SIG-M5 (cell line): ENCODE measurements at places on chromosomes 5 and 9.
A peak's percentile ranks its signal among the peaks of the same experiment; 100 is the strongest.

DNA sequence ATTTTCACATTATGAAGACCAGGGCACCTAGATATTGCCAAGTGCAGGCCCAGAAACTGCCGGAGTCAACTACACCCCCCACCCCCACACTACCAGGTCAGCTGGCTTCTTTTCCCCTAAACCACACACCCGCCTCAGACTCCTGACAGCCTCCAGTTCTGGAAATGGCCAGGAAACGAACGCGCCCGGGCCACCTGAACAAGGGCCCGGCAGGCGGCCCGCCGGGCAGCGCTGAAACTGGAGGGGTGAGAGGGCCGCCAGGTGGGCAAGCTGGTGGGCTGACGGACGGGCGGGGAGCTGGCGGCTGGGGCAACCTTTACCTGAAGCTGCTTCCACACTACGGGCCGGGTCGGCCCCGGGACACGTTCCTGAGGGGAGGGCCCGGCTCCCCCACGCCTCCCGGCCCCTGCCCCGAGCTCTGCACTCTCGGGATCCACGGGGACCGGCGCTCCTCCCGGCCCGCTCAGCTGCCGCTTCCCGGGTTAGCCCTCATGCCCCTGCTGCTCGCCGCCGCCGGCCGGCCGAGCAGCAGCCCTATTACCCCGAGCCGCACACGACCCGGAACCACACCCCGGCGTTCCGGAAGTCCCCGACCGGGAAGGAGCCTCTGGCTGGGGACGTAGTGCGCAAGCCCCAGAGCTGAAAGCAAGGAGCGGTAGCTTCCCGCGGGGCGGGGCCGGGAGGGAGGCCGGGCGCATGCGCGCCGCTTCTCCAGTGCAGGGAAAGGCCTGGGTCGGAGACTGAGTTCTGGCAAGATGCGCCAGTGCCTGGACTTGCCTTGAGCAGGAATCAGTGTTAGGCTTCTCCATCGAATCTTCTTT lies at the start of gene MAPKAP1:
Gene MAPKAP1, minus strand, starts transcription at position 558 of the 821 bp plus-strand sequence. CDS start 34,634 bp downstream, outside the sequence.
- peak; percentile 41 for DNase-seq

DNA sequence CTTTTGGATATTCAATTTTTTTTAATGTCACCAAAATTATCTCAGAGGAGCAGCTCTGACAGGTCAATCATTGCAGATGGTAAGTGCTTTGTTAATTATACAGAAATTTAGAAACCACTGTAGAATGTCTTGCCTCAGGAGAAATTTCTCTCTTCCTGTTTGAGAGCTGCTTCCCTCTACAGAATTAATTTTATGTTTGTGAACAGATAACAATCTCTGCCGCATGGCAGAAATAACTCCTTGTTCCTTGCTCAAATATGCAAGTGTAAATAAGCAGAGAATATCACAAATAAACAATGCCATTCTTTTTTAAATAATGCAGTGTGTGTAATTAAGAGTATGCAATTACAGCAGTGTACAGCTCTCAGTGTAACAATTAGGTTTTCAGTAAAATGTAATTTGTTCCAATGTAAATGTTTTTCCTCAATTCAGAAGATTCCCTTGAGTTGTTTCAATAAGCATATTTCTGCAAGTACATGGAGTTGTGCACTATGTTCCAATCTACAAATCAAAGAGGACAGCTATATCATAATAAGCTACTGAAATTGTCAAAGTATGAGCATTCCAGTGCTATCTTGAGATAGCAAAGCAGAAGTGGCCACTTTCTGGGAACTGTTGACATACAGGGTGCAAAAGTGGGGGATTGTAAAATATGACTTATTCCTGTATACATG lies 1012.8 kb downstream of the MAT2B start:
- DNase-seq, result no peak

DNA sequence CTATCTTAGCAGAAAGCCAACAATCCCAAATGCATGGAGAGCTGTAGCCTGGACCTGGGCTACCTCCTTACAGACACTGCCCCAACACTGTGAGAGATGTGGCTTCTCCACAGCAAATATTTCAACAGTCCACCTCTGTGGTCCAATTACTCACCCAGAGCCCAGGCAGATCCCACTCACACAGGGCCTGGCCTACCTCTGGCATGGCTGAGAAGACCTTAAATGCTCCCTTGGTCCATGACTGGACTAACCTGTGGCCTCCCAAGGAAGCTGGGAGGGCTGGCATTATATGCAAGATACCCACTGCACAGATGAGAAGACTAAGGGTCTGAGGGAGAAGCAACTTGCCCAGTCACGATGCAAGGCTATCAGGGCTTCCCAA lies 22.8 kb upstream of the SLC25A51 start:
- DNase-seq, result no peak

DNA sequence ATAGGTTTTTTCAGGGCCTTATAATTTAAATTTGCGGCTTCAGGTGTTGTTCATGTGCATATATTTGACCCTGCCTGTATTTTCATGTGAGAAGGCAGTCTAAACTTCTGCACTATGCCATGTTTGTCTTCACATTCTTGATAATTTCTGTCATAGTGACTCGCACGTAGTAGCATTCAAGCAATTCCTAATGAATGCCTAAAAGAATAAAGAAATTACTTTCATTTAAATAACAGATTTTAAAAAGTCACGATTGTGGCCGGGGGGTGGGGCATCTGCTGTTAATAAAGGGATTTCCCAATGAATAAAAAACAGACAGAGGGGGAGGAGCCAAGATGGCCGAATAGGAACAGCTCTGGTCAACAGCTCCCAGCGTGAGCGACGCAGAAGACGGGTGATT lies 318.0 kb downstream of the ADAMTS6 start:
- no peak for DNase-seq

DNA sequence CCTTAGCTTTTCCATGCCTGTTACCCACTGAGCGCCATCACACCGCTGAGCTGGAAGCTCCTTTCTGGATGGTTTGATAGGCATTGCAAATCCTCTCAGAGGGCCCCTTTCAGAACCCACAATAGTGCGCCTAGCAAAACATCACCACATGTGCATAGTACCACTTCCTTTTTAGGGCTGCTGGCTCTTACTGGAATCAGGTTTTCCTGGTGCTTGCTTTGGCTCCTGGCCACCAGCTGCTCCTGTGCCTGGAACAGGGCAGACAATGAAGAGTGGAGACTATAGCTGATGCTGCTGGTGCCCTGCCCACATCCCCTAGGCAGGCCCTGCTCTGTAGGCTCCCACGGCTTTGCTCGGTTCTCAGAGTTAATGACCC lies 163.6 kb upstream of the SEMA6A start:
- DNase-seq, result no peak

DNA sequence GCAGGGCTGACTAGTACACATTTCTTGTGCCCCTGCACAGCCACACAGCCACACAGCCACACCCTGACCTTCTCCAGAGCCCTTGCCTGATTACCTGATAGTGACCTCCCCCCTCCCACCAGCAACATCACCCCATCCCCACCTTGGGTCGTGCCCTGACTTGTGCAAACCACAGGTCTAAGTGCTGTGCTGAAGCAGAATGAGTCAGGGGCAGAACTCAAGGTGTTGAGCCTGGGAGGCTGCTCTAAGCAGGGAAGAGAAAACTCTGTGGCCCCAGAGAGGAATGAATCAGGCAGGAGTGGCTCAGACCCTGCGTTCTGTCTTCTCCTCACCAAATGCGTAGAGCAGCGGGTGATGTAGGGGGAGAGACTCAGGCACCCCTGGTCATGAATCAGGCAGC lies 24.3 kb upstream of the FAT2 start:
- DNase-seq, result no peak

- no peak for DNase-seq
Measured at GRCh38 chr9:113350937-113351336, 1.6 kb downstream of the BSPRY start.

DNA sequence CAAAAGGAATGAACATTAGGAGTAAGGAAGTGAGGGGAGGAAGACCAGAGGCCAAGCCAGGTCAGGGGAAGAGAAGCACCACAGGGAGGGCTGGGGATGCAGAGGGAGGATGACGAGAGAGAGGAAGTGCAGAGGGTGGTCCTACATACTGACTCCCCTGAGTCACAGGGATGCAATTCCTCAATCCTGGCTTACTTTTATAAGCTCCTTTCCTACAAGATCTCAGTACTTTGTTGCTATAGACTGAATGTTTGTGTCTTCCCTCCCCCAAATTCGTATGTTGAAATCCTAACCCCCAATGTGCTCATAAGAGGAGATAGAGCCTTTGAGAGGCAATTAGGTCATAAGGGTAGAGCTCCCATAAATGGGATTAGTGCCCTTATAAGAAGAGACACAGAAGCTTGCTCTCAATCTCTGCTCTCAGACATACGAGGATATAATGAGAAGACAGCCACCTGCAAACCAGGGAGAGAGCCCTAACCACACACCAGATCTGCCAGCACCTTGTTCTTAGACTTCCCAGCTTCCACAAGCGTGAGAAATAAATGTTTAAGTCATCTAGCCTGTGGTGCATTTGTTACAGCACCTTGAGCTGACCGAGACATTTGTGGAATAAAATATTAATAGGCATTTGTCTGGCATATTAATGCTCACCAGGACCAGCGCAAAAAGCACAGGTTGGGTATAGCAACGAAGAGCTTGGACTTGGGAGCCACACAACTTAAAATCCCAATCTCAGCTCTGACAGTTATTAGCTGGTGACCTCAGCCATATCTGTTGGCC lies 33.4 kb downstream of the GCNT4 start:
- no peak for DNase-seq

- DNase-seq, result no peak
Measured at GRCh38 chr9:91296354-91296753, 65.4 kb downstream of the AUH start.

GRCh38 chr5:79546782-79547428 lies 33.0 kb upstream of the HOMER1 start:
- no peak for DNase-seq

- no peak for DNase-seq
Measured at GRCh38 chr5:123949807-123950340, 437.9 kb downstream of the CSNK1G3 start.

- DNase-seq, result no peak
Measured at GRCh38 chr9:132288966-132289365, 65.8 kb downstream of the SETX start.

DNA sequence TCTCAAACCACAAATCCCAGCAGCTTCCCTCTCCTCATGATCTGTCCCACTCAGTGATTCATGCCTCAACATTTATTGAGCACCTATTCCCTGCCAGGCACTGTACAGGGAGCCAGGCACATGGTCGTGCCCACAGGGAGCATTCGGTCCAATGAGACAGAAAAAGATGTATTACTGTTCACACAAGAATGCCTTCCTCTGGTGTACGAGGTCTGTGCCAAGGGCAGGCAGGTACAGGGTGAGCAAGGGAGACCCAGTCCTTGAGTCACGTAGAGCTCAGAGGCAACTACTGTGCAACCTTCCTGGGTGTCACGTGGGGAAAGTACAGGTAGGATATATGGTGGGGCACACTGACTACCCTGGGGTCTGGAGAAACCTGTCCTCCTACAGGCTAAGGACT lies 4.6 kb downstream of the CNTFR start:
- DNase-seq, result no peak

DNA sequence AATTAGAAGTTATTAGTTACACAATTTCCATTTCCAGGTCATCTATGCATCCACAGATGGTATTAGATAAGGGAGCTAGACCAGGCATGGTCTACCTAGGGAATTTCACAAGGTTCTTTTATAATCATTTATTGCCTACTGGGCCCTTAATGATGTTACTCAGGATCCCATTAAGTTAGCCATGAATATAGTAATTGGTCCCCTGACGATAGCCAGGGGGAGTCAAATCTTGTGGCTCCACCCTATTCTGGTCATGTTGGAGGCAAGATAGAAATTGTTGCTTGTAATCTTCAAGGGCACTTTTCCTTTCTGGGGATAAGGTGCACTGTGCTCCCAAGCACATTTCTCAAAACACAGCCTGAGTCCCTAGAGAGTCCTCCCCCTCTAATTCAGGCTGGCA lies 14.1 kb upstream of the ELL2 start:
- no peak for DNase-seq

DNA sequence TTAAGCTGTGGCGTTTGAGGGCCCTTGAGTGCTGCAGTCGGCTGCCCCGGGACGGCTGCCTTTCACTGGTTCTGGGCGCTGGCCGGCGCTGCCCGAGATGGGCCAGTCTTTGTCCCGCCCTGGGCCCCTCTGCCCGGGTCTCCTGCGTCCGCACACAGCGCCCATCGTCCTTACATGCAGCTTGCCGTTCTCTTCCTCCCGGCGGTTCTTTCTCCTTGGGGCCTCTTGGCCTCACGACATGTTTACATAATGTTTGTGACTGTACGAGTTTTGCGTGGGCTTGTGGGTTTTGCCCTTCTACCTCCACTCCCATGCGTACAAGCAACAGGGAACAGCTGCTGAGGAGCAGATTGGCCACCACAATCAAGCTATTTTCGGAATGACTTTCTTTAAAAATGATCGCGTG lies 618 bp downstream of the TNPO1 start:
- no peak for DNase-seq

DNA sequence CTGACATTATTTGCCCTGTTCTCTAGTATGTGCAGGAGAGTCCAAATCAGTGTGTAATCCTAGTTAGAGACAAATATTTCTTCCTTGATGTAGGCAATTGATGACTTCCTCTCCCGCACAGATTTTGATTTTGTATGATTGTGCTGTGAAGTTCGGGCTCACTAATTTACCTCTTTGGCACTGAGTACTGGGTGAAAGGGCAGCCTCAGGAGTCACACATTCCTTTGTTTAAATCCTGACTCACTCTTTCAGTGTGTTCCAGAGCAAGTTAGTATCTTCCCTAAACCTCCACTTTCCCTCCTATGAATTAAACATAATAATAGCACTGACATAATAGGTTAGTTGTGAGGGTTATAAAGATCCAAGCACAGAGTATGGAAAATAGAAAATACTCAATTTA lies 269.7 kb downstream of the ISL1 start:
- DNase-seq, result no peak

DNA sequence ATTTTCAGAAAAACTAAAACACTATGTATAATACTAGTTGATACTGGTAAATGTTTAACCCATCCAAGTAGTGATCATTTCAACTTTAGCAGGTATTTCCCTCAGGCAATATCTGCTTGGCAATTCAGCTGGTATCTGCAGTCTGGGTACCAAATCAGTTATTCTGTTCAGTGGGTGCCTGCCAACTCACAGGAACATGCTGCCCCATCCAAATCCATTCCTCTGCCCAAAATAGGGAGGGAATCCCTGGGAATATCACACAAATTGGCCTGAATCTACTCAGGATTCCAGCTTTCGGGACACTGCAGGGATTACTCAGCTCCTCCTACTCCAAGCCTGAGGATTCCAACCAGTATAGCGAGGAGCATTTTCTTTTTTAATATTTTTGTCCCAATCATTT lies 61.7 kb upstream of the PDE4D start:
- no peak for DNase-seq

GRCh38 chr5:145204743-145205142 lies 630.4 kb downstream of the PRELID2 start:
- DNase-seq, result no peak

DNA sequence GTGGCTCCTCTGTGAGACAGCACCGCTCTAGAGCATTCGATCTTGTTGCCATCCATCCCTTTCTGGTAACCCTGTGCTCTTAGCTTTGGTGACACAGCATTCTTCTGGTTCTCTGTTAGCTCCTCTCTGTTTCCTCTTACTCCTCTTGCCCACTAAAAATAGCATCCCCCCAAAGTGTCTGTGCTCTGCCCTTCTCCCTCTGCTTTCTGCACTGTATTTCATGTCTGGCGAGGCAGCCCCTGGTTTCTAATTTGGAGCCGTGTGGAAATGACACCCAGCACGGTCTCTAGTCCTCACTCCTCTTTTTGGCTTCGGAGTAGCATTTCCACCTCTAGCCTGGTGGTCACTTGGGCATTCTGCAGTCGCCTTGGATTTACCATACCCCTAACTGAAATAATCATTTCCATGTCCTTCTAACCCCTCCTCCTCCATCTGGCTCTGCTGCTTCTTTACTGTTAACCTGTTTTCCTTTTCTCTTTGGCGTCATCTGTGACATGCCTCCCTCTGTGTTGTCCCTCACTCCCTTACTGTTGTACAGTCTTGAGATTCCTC lies 23.8 kb downstream of the NPR3 start:
- no peak for DNase-seq

- no peak for DNase-seq
Measured at GRCh38 chr5:42718591-42718990, 38.0 kb upstream of the CCDC152 start.
